ENCODE measurements at places on chromosomes 12 and 14.

GRCh38 chr12:65962036-65962430 is 137.8 kb downstream of the HMGA2 start:
- DNase-seq = no peak

DNA sequence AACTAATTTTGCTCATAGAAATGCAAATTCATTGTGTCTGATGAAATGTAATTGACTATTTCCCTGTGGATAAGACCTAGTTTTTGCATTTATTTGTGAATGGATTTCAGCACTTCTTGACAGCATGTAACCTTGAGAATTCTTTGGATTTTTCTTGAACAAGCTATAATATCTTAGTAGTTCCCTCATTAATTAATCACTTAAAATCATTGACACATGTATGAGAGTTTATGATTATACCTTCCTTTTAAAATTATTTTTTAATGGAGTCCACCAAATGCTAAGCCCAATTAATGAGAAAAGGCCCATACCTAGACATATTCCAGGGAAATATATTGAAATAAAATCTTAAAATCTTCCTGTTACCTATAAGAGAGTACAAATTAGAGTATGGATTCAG is 16.8 kb downstream of the GLIPR1L2 start:
- no peak for DNase-seq

GRCh38 chr14:105060751-105061427 is 4.3 kb downstream of the GPR132 start:
- no peak for DNase-seq

DNA sequence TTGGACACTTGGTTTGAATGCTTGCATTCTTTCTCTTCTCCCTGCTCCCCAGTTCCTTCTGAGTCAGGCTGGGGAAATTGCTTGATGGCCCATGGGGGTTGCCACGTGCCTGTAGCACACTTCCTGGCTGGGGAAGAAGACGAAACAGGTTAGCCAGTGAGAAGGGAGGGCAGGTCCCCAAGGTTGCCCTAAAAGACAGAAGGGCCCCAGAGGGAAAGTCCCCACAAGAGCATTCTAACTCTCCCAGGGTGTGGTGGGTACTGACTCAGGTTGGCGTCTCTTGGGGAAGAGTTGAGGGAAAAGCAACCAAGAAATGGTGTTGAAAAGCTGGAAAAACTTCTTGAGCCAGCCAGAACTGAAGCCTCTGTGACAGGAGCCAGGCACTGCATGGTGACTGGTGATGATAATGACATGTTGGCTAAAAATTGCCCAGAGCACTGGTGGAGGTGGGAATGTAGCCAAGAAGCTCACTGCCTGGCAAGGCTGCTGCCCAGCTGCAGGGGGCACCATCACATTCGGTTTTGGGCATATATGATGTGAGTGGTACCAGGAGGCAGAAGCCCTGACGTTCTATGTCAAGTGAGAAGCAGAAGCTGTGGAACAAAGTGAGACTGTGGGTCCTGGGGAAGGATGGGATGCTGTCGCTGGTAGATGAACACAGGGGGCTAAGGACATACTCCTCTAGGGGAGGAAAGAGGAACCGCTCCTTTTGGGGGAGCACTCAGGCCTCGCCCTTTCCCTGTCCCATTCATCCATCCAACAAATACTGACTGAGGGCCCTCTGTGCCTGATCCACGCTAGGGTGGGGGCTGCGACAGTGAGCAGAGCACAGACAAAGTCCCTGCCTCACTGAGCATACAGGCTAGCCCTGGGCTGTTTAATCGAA is 8.1 kb upstream of the RABGGTA start:
- peak; percentile 28 for DNase-seq

DNA sequence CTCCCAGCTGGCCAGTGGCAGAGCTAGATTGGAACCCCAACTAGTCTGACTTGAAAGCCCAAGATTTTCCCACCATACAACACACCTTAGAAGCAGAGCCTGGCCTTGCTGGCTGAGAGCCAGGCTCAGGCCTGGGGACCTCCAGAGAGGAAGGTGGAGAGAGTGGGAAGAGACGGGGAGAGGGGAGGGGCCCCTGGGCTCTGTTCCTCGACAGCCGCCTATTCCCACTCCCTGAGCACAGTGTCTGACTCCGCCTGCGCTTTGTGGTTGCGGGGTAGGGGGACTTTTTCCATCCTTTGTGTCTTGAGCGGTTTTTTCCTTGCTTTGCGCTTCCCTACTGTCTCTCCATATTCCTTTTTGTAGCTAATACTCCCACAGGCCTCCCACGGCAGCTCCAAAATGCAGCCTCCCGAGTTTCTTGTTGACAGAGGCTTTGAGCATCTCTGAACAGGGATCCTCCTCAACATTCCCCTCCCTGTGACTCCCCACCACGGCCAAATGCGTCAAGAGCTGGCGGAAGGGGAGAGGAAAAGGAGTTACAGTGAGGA is 4.0 kb upstream of the KCNH3 start:
- no peak for DNase-seq

DNA sequence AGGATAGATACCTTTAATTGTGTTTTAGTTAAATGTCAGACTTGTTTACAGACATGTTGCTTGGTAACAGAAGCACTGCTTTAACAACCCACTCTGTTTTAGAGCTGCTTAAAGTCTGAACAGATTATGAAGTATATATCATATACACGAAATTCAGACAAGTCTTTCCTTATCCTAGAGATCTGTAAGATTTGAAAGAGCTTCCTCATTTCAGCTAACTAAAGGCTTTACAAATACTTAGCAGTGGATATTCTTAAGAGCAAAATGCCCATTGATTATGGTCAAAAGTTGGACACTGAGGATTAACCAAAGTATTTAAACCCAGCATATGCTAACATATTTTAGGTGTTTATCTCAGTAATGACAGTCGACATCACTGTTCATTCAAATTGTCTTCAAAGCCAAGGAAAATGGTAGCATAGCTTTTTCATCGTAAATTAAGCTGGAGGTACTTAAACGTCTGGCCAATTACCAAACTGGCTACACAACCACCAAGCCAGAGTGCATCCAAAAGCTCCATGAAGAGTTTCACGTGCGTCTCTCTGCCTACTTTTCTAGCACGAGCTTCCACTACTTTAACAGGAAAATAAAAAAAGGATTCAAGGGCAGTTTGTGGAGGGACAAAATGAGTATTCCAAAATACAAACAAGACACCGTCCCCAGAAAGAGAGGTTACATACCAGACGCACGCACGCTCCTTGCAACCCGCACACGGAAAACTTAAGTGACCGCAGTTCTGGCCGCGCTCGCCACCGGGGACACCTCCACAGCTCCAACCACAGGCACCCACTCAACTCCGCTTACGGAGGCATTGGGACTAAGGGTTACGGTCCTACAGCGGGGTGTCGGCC is 565 bp downstream of the CEP83 start:
- DNase-seq = no peak

- DNase-seq = no peak
Measured at GRCh38 chr14:75941030-75941429, 40.8 kb downstream of the TGFB3 start.

- no peak for DNase-seq
Measured at GRCh38 chr14:31677630-31678029, 116.4 kb downstream of the NUBPL start.

GRCh38 chr12:1769809-1770494 is 50.4 kb upstream of the LRTM2 start:
- no peak for DNase-seq

DNA sequence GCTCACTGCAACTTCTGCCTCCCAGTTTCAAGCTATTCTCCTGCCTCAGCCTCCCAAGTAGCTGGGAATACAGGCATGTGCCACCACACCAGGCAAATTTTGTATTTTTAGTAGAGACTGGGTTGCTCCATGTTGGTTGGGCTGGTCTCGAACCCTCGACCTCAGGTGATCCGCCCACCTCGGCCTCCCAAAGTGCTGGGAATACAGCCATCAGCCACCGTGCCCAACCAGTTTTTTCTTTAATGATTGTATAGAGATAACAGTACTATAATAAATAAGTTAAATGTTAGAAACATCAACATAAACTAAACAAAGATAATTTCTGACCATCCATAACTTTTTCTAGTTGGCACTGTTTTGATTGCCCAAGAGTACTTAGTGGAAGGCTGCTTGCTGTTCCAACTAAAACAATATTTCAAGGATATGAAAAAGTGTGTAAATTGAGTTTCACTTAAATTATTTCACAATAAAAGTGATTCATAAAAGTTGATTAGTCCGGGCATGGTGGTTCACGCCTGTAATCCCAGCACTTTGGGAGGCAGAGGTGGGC is 5.6 kb downstream of the GON7 start:
- no peak for DNase-seq

- no peak for DNase-seq
Measured at GRCh38 chr14:77364146-77364545, 12.7 kb downstream of the TMED8 start.

DNA sequence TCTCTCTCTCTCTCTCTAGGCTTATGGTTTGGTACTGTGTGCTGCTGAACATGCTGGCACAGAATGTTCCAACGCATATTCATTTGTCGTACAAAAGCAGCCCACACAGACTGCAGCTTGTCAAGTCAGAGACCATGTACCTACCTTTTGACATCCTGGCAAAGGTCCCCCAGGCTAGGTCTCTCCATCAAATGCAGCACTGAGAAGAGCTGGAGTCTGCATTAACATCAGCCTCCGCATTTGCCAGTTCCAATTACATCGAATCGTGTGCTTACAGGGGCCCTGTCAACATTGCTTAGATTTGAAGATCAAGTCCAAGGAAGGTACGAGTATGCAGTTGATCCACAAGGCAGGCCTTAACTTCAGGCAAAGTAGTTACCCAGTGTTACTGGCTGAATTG is 47.9 kb downstream of the GPR135 start:
- no peak for DNase-seq

GRCh38 chr12:33437598-33437997 is 2.0 kb downstream of the SYT10 start:
- no peak for DNase-seq

DNA sequence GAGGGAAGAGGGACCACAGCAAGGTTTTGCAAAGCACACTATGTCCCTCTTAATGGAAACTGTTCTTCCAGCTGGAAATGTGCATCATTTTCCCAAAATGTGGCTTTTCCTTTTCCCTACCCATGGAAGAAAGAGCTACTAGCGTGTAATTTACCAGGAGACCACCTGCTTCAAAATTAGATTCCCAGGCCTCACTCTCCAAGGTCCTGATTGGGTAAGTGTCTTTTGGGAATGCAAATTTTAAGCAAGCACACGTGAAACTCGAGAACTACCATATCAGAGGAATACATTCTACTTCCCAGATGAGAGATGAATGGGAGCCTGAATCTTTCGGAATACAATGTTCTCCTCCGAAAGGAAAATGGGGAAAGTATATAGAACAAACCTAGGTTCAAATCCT is 201.6 kb upstream of the NOS1 start:
- DNase-seq = no peak

DNA sequence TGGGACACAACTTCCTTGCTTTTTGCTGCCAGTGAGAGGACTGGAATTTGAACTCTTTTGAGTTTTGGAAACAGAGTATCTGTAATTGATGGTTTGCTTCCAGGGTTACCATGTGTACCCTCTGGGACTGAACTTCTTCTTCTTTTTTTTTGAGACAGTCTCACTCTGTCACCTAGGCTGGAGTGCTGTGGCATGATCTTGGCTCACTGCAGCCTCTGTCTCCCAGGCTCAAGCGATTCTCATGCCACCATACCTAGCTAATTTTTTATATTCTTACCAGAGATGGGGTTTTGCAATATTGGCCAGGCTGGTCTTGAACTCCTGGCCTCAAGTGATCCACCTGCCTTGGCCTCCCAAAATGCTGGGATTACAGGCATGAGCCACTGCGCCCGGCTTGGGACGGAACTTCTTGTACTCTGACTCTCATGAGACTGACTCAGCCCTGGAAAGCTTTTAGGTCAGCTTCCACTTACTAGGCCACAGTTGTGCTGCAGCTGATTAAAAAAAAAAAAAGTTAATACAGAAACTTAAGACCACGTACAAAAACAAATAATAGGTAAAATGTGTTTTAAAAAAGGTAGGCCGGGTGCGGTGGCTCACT is 15.8 kb downstream of the SEL1L start:
- no peak for DNase-seq

GRCh38 chr12:67792185-67792584 is 143.6 kb downstream of the DYRK2 start:
- DNase-seq = no peak

- no peak for DNase-seq
Measured at GRCh38 chr14:65304963-65305362, 107.6 kb upstream of the FUT8 start.

- no peak for DNase-seq
Measured at GRCh38 chr14:100303179-100303578, 3.1 kb downstream of the SLC25A29 start.

DNA sequence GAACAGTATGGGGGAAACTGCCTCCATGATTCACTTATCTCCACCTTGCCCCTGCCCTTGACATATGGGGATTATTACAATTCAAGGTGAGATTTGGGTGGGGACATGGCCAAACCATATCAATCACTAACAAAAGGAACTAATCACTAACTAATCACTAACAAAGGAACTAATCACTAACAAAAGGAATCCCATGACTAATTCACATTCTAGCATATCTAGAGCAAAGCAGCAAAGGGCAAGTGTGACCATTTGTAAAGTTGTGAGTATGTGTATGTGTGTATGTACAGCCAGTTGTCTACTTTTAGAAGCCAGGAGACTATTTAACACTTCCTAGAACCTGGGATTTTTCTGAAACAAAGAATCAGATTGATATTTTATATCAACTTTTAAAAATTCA is 30.9 kb upstream of the PCED1B start:
- DNase-seq = no peak

DNA sequence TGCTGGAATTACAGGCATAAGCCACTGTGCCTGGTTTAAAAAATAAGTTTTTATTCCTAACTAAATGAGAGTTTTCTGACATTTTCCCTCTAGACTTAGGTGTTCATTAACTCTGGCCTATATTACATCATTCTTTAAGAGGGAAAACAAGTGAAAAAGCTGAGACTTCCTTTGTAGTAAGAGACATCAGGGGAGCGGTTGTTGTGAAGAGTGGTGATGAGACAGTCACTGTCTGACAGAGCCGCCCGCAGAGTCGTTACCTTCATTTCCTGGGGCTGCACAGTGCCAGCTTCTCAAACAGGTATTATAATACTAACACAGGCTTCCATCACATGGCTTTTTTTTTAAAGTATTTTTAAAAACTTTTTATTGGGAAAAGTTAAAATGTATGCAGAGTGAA is 19.7 kb upstream of the TDRD9 start:
- peak; percentile 43 for DNase-seq

GRCh38 chr14:82776958-82777357 is 1243.3 kb upstream of the SEL1L start:
- no peak for DNase-seq

GRCh38 chr12:1606021-1606622 is 11.7 kb upstream of the FBXL14 start:
- peak; percentile 68 for DNase-seq

DNA sequence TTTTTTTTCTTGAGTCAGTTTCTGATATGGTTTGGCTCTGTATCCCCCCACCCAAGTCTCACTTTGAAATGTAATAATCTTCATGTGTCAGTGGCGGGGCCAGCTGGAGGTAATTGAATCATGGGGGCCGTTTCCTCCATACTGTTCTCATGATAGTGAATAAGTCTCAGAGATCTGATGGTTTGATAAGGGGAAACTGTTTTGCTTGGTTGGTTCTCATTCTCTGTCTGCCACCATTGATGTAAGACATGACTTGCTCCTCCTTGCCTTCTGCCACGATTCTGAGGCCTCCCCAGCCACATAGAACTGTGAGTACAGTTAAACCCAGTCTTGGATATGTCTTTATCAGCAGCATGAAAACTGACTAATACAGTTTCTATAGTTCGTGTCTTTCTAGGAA is 42.9 kb downstream of the WNK1 start:
- peak; percentile 64 for DNase-seq
